ENCODE measurements at places on chromosomes 6 and 20.

GRCh38 chr6:10849901-10850300, 11.6 kb upstream of the MAK start:
- DNase-seq, result no peak

GRCh38 chr20:5808901-5809300, 58.7 kb downstream of the SHLD1 start:
- DNase-seq, result no peak

GRCh38 chr6:109000289-109000688, 94.4 kb downstream of the SESN1 start:
- DNase-seq, result no peak

DNA sequence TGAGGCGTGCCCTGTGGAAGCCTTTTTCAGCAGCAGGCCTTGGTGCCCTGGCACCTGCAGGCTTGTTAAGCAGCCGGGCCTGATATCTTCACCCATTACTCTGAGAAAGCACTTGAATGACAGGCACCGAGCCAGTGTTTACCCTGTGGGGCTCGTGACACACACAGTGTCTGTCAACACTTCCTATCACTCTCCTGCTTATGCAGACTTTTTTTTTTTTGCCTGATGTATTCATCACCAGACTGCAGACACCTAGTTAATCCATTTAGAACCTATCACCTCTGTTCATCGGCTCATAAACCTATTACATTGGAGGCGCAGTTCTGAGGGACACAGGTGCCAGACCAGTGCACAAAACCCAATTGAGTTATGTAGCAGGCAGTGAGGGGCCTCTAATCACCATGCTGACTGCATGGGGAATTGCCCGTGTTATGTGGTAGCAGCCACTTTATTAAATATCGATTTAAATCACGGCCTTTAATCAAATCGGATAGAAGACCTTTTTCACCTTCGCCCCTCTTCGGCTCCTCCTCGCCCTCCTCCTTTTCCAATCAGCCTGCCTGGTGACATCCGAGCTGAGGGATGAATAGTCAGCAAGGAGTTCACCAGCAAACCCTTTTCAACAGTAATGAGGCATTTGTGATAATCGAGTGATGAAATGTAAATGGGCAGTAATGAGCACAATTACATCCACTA, 962.9 kb upstream of the SLC35B3 start:
- DNase-seq, result no peak

Measured in right forelimb (tissue), 1 donor.